ENCODE measurements at places on chromosomes 2 and 18.

GRCh38 chr18:8970843-8971242, 131.7 kb upstream of the NDUFV2 start:
- DNase-seq = no peak

DNA sequence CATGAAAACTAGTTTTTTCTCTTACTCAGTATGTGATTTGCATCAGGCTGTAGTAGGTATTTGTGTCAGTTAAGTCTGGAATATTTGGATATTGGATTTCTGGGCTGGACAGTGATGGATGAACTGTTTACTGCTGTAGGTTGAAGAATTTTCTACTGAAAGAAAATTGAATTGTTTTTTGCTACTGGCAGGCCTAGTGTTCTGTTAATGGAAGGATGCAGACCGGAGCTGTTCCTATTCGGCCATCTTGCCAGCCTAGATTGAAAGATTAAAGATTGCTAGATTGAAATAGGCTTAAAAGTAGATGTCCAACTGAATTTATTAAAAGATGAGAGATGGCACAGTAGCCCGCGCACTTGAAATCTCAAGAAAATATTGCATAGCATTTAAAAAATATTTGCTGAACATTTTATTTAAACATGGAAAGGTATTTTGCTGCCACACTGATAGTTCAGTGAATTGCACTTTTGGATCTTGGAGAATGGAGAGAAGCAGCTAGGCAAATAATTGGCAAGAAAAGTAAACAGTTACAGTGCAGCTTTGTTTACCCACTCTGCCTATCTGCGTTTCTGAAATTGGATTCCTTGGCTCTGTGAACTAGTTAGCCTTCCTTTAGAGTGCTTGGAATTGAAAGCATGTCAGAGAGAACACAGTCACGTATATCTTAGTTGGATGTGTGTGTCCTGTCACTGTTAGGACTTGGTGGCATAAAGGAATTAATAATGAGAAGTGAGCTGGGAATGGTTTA, 54.1 kb downstream of the EPB41L5 start:
- DNase-seq = no peak

DNA sequence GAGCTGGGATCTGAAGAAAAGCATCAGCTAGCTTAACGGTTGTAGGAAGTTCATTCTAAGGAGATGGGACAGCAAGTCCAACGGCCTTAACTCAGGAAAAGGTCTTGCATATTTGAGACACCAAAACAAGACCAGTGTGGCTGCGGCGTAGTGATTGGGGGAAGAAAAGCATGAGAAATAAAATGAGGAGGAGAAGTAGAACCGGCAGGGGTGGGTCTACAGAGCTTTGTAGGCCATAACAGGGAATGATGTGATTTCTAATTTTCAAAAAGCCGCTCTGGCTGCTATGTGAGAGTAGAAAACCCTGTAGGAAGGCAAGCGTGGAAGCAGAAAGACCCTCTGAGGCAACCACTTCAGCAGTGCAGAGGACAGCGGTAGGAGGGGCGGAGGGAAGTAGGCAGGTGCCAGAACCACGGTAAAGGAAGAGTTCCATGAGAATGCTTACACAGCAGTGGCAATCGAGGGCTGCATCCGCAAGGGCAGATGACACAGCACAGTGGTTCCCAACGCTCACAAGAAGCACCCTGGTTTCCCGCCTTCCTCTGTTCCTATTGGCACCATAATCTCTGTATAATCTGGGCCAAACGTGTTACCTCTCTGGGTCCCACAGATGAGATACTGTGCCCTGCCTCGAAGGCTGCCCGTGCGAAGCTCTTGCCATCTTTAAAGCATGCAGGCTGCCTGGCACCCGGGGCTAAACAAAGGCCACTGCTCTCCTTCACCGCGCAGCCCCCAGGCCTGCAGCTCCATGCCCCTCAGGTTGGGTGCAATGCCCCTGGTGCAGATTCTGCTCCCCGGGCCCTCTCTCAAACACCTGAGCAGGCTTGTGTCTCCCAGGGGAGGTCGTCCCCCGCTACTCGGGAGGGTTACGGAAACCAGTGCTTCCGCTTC, 795 bp downstream of the ANKRD39 start:
- DNase-seq = no peak

GRCh38 chr2:44668336-44668735, 273.2 kb upstream of the SIX3 start:
- DNase-seq = no peak

DNA sequence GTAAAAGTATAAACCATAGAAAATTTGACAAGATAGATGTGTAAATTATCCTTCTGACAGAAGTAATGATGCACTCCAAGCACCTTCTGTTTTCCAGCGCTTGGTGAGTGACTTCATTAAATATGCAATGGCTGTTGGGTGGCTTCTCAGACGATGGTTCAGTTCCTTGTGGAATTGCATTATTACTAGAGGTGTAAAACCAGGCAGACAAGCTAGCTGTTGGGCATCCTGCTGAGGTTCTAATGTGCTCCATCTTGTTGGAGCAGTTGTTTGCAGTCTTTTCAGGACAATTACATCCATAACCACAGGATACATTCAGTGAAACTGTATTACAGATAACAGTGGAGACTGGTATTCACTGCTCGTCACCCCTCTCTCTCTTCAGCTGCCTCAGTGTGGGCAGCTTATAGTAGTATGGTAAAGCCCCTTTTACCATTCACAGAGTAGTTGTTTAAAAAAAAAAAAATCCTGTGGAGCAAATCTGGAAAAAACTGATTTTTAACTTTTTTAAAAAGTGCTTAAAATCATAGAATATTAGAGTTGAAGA, 143.5 kb downstream of the AGPS start:
- no peak for DNase-seq

GRCh38 chr2:3533836-3534235, 14.5 kb upstream of the ADI1 start:
- DNase-seq = no peak

- no peak for DNase-seq
Observed at GRCh38 chr2:232609607-232610006, 23.8 kb upstream of the EFHD1 start.

DNA sequence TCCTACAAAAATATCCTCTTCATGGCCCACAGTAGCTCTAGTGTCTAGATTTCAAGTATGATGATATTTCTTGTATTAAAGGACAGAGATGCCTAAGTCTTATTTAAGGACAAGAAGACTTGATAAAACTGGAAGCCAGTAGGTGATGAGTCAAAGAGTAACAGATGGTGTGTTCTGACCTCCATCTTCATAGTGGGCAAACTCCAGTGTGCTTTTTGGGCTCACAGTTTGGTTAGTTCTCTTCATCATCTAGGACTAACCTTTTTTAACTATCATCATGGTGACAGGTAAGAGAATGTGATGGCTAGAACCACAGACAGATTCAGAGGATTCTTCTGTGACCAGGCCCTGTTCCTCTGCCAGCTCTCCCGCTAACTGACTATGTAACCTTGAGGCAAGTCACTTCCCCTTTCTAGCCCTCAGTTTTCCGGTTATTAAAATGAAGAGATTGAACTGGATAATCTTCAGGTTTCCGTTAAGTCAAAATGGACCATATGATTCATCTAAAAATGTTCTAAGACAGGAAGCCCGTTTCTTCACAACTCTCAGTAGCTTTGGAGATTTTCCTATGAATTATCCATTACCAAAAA, 140.3 kb upstream of the RASGRP3 start:
- DNase-seq = no peak

All from fibroblast of skin of left quadriceps (primary cell).